Fibroblast of skin of left biceps (primary cell): ENCODE measurements at places on chromosomes 7 and 10.
A peak's percentile ranks its signal among the peaks of the same experiment; 100 is the strongest.

- no peak for DNase-seq
These were observed 1.8 kb upstream of the CLCN1 start for GRCh38 chr7:143314127-143314526.

DNA sequence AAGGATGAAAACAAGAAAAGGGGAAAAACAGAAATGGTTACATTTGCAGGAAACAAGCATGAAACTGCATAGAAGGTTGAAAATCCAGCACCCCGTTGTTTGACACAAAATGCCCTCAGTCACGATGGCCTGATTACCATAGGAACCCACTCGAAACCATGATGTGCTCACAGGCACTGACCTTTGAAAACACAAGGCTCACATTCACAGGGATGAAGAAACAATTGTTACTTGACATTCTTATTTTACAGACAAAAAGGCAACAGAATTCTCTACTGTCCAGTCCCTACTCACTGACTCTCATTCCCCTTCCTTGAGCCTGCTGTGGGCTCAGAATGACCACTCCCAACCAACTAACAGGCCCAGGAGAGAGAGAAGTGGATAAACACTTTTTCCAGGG, 131.4 kb upstream of the PDLIM1 start:
- DNase-seq, result no peak

DNA sequence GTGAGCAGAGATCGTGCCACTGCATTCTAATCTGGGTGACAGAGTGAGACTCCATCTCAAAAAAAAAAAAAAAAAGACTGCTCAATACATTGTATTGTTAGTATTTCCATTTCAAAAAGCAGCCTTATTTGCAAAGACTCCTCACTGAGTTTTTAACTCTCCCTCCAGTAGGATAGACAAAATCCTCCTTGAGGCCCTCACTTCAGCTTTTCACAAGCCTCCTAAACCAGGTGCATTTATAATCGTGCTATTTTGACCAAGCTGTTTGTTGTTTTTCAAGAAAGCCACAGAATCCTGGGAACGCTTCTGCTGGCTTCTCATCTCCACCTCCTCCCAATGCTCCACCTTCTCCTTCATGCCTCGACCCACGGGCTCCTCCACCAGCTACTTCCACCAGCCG, 6.3 kb upstream of the DDIT4 start:
- DNase-seq, result no peak

- DNase-seq, result no peak
These were observed 21.8 kb downstream of the ANK3 start for GRCh38 chr10:60367901-60368300.

- DNase-seq, result no peak
These were observed 125.9 kb downstream of the CFTR start for GRCh38 chr7:117605712-117606111.

- DNase-seq, result peak; percentile 77
These were observed 717.3 kb downstream of the XPNPEP1 start for GRCh38 chr10:109205929-109206585.

DNA sequence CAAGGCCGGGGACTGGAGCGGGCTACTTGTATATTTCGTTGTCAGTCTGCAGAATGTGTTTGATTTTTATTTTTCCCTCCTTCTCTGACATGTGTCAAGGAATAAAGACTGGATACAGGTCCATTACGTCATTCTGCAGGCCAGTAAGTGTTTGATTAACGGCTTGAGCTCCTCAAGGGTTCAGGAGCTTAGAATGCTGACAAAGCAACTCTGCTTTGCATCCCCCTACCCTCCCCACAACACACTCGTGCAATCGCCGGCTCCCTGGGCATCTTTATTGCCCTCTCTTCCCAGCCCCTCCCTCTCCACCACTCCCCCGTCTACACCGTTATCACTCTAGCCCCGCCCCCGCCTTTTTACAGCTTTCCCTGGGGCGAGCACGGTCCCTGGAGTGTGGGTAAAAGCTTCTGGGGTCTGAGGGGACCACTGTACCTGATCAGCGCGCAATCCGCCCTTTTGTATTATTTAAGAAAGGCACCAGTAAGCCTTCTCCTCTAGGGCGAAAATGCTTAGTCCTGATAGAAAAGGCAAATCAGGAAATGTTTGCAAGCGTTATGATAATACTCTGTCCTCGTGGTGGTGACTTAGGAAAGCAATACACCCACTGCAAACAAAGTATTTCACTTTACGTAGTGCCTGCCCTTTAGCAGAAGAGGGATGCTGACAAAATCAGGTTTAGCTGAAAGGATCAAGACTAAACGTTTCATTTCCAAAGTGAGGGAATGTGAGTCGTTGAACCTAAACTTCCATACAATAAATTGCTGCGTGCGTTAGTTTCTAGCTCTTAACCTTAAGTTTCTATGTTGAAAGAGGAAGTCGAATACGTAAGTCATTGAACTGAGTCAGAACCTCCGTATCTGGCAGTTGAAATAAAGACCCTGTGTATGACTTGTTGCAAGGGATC, 1.4 kb upstream of the CREB5 start:
- DNase-seq, result no peak

DNA sequence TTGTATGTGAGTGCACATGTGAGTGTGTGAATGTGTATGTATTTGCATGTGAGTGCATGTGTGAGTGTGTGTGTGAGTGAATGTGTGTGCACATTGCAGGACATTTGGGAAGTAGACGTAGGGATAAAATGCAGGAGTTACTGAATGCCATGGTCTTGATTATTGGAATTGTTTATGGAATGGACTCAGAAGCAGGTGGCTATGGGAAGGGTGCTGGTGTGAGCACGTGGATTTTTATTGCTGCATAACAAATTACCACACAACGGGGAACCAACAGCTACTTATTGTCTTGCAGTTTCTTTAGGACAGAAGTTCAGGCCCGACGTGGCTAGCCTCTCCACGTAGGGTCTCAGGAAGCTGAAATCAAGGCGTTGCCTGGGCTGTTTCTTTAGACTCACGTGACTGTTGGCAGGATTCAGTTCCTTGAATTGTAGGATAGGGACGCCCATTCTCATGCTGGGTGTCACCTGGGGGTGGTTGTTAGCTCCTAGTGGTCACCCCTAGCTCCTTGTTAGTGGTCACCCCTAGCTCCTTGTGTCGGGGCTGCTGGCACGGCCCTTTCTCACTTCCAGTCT, 48.3 kb upstream of the ZNF32 start:
- DNase-seq, result no peak

DNA sequence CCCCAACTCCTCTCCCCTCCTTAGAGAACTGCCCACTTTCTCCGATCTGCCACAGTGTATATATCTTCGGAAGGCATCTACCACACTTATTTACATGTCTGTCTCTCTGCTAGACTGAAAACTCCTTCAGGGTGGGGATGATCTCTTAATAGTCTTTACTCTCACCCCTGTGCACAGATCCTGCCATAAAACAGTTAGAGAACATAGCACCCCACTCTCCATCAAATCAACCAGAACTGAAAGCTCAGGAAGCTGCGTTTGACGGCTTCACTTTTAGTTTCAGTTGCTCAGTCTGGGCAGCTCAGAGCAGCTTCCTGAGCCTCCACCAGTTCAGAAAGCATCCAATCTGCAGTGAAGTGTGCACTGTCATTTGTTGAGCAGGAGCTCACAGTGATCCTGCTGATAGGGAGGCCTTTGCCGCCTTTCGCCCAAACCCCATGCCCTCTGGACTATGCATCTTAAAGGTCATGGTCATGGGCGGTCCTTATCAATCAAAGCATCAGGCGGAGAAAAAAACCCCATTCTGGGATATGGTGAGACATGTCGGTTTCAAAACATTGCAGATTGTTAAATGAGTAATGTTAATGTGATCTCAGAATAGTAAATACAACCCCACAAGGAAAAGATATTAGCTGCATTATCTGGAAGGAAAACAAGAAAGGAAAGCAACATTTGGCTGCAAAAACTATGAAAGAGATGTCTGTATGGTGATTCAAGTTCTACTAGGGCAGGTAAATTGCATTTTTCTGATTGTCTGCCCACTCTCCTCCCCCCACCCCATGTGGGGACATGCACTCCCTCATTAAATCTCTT, 167.1 kb upstream of the ADO start:
- DNase-seq, result no peak

- no peak for DNase-seq
These were observed 100.7 kb downstream of the USP6NL start for GRCh38 chr10:11510736-11511135.

DNA sequence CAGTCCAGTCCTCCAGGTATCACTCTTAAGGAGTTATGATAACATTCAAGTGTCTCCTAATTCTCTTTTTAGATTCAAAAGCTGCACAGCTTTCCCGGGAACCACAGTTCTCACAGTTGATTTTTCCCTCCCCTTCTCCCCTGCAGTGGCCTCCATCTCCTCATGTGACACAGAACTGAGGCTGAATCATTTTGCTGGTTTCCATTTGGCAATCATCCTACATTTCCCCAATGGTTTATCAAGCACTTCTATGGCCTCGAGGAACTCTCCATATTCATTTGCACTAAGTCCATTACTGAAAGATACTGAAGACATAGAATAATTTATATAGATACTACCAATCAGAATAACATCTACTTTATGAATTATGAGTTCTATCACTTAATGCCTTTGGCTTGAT, 484.9 kb downstream of the GPAM start:
- DNase-seq, result no peak

GRCh38 chr7:51316666-51317581, at the start of gene COBL:
TSS of gene COBL (minus strand) at chr7:51316809. CDS start at chr7:51316633, 176 bp downstream.
- DNase-seq, result no peak

GRCh38 chr7:106165337-106165736, 53.2 kb upstream of the SYPL1 start:
- DNase-seq, result peak; percentile 44
